GM12891 (cell line): ENCODE measurements at places on chromosomes 6 and 20.

GRCh38 chr6:16533210-16533609 lies 228.1 kb downstream of the ATXN1 start:
- no peak for DNase-seq

DNA sequence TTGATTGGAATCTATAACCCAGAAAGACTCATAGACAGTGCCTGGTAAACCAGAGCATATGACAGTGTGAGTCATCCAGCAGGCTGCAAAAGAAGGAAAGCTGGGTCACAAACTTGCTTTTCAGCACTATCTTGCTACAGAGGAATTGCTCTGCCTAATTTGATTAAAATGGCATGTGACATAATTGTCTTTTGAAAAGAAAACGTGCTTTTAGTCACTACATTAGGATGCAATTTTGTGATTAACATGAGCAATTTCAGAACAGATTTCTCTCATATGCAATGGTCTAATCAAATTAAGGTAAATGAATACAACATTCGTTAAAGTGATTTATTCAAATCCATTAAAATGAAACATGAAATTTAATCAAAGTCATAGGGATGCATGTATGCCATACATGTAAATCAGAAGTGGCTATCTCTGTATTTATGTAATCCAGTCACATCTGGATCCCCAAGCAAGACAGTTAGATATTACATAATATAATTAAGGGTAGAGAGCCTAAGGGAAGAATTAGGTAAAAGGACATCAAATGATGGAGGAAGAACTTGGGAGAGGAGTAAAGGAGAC lies 400.0 kb upstream of the HTR1E start:
- no peak for DNase-seq

GRCh38 chr20:34532320-34532719 lies 16.1 kb downstream of the DYNLRB1 start:
- DNase-seq = no peak

DNA sequence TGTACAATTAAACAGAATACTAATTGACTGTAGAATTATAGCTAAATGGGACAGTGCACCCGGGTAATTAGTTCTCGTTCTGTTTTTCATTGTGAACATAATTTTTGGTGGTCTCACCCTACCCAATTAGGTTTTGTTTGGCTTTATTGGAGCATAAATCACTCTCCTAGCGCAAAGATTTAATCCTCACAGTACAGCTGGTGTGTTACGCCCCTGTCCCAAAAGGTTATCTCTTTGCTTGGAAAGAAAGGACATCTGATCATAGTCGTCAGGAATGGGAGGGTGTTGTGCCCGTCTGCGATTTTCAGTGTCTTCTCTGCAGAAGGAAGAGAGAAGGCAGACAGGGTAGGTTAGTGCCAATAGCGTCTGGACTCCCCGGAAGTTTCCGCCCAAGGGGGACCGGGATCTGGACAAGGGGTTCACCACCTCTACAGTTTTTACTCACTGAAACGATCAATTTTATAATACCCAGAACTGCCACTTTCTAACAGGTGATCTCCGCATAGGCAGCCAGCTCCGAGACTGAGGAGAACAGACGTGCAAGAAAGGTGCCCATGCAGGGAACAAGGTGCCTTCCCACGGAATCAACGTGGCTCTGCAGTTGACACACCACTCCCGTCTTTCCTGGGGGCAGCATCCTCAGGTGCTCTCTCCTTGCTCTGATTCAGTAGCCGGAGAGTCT lies 617.4 kb upstream of the CDH4 start:
- DNase-seq = no peak

GRCh38 chr6:17152703-17153102 lies 50.9 kb downstream of the STMND1 start:
- no peak for DNase-seq

GRCh38 chr20:43799150-43799711 lies 72.4 kb upstream of the GTSF1L start:
- no peak for DNase-seq

- DNase-seq = no peak
Measured at GRCh38 chr20:13423472-13424173, 202.5 kb downstream of the ISM1 start.

GRCh38 chr6:150666071-150666470 lies 66.4 kb downstream of the PLEKHG1 start:
- no peak for DNase-seq

DNA sequence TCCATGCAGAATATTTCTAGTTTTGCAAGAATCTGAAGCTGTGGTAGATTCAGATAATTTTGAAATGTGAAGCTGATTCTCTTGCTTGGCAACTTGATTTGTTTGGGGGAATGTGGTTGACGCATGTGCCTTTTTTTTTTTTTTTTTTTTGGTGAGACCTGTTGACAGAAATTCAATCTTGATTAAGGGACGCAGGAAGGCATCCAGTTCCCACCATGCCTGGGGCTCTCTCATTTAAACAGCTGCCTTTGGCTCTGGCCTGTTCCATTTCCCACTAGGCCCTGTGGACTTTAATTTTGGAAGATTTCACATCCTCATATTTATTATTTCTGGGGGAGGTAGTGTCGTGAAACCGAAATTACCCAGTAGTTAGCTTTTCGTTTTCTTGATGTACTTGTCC lies 8.6 kb downstream of the TPX2 start:
- DNase-seq = no peak
